ENCODE measurements at places on chromosomes 4 and X.

GRCh38 chr4:1195891-1196401 lies 23.6 kb upstream of the SPON2 start:
- DNase-seq = no peak

DNA sequence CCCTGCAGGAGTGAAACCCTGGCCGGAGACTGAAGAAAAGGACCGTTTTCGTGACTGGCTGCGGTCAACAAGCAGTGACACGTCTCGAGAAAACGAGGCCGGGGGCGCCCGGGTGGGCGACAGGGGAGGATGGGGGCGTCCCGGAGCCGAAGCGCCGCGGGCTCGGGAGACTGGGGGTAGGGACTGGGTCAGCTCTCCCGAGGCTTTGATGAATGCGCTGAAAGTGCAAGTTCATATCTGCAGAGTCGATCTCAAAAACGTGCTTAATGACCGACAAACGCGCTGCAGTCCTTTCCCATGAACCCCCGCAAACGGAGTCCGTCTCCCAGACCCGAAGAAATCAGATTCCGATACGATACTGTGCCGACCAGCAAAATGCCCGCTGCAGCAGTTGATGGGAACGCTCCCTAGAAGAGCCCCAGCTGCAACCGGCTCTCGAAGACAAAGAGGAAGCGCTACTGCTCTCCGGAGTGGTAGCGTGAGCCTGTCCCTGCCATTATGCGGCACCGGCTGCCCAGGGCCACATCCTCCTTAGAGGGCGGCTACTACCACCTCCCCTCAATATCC lies 806 bp upstream of the CD99L2 start:
- peak; percentile 0 for DNase-seq

- no peak for DNase-seq
Measured at GRCh38 chrX:63758011-63758410, 27.0 kb downstream of the ARHGEF9 start.

GRCh38 chr4:121885115-121885514 lies 14.8 kb upstream of the BBS7 start:
- no peak for DNase-seq

- no peak for DNase-seq
Measured at GRCh38 chrX:31421441-31421840, 349.6 kb upstream of the FTHL17 start.

- no peak for DNase-seq
Measured at GRCh38 chrX:17154001-17154400, 207.5 kb downstream of the REPS2 start.

GRCh38 chr4:71261633-71262121 lies 77.1 kb upstream of the SLC4A4 start:
- DNase-seq = no peak

- no peak for DNase-seq
Measured at GRCh38 chrX:70174754-70175153, 2.5 kb upstream of the DGAT2L6 start.

DNA sequence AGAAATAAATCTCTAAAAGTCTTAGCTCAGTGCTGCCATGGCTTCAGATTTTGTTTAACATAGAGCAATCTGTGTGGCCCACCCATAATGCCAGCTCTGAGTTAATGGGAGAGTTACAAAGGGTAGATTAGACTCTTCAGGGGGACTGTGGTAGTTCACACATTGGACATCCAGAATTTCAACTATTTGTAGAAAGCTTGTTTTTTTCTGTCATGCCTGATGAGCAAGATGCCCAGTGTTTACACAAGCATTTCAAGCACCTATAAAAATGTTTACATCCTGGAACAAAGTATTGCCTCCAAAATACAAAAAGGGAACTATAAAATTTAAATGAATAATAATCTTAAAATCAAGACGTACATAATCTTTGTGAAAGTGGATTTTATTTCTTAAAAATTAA lies 43.0 kb upstream of the FAM9A start:
- DNase-seq = no peak

DNA sequence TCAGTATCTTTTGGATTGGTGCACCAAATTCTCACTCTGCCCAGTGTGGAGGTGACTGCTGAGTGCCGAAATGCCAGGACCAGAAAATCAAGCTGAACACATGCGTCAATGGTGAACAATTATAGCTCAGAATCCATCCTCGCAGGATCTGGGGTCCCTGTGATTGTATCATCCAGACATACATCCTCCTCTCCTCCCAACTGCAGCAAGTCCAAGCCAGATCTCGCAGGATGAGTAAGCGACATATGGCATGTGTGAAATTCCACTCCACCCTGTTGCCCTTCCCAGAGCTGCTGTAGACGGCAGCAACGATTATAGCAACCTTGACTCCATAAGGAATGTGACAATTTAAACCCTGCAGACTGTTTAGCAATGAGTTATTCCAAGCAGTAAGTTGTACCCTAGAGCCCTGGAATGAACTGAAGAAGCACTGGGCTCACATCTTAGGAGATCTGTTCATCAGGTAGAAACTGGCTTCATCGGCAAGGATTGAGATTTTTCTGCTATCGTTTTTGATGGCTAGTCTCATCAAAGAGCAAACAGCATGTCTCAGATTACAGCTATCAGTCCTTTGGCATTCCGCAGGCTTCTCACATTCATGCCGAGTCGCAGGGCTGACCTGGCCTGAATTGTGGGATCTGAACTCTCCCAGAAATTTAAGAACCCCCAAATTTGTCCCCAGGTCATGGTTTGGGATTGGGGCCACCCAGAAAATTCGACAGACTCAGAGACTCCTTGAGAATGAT lies 35.5 kb upstream of the SORBS2 start:
- DNase-seq = no peak
